SK-N-MC (cell line): ENCODE measurements at places on chromosomes 6 and 20.

DNA sequence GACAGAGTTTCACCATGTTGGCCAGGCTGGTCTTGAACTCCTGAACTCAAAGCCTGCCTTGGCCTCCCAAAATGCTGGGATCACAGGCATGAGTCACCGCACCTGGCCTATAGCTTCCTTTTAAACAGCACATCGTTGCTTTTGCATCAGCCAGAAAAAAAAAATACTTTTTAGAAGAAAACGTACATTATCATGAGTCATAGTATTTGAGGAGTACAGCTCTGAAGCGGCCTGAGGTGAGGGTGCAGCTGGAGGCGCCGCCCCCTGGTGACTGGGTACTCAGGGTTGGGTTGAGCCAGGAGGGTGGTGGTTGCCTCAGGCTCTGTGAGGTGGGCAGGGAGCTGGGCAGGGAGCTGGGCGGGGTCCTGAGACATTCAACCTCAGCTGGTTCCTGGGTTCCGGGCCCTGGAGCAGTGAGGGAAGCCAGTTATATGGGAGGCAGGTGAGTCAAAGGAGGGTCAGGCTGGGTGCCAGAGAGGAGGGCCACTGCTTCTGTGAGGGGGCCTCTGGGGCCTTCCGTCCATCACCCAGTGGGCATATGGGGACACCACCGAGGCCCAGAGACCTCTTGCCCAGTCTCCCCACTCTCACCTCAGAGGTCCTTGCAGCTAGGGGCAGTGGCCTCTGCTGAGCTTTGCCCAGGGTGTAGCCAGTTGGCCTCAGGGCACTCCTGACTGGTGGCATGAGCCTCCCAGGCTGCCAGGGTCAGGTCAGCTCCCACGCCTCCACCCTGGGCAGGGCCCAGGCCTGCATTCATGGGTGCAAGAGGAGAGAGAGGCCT, 11.7 kb upstream of the ID1 start:
- DNase-seq, result no peak

GRCh38 chr6:20575125-20575524, 40.9 kb downstream of the CDKAL1 start:
- no peak for DNase-seq

DNA sequence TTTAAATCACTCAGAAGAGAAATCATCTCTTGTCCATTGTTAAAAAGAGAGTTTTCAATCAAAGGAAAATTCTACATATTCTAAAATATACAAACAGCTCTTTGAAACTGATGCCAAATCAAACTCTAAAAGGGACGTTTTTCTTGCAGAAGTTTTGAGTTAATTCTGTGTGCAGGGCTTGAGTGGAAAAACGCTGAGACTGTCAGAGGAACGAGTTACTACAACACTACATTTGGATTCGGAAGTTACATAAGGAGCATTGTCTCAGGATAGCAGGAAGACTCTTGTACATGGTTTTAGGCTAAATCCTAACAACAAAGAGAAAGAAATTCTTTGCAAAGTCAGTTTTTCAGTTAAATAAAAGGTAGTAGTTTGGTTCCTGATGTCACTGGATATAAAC, 155.7 kb upstream of the SUPT3H start:
- DNase-seq, result no peak

- no peak for DNase-seq
Measured at GRCh38 chr20:57958050-57958420, 248.2 kb upstream of the PMEPA1 start.

GRCh38 chr6:15977050-15977449, 151.8 kb upstream of the MYLIP start:
- no peak for DNase-seq

GRCh38 chr6:118764766-118765165, 113.4 kb upstream of the CEP85L start:
- no peak for DNase-seq

DNA sequence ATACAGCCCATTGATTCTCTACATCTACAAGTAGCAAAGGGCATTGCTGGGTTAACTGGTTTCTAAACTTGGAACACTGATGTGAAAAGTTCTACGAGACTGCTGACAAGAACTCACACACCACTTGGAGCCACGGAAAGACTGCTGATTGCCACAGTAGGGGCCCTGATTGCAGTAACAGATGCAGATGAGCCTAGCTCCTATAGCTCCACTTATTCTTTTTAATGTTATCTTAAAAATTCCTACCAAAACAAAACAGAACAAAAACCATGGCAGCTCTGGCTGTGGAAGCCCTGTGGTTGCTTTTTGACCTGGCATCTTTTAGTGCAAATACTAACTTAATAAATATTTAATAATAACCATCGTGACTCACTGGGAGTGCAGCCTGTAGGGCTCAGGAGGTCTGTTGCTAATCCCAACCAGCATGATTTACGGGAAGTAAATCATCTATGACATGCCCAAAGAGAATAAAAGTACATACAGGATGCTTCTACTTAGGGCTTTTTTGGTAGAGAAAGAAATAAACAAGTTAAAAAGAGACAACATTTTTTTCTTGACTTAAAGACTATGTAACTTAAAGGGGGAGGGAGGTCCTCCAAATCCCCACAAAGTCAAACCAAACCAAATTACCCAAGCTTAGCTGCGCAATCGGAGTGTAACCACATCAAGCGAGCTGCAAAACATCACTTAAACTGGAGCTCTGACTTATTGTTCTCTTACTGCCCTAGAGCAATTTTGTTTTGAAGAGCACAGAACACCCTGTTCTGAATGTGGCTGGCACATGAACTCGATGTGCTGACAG, 87.2 kb downstream of the FKBP5 start:
- peak; percentile 81 for DNase-seq

DNA sequence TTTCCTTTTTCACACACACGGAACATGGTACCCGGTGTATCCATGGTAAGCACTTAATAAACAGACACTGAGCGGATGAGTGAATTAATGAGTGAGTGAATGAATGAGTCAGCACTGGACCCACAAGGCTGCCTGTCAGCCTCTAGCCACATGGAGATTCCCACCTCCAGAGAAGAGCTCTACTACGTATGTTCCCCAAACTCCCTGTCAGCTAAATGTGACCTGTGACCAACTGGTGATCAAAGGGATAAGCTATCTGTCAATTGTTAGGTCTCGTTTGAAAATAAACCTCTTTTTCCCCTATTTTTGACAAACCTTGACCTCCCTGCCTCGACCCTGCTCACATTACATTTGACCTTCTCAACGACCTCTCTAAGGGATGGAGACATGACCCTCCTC, 24.5 kb upstream of the TAF8 start:
- DNase-seq, result no peak

DNA sequence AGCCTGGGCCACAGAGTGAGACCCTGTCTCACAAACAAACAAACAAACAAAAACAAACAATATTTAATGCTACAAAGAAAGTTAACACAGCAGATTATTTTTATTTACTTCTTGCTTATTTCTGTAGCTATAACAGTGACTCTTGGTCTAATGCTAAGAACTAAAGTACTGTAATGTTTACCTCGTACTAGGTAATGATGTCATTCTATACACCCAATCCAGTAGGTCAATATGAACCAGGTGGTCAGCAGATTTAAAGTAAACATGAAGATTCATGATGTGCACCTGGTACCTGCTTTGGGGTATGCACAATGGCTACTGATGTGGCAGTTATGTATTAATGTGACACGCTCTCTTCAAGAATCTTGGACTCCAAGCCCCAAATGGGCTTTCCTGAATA, 36.6 kb upstream of the CARMIL1 start:
- no peak for DNase-seq
